ENCODE measurements at places on chromosomes 6 and 20.

GRCh38 chr6:83609248-83609647 lies 96.9 kb downstream of the PRSS35 start:
- no peak for DNase-seq

DNA sequence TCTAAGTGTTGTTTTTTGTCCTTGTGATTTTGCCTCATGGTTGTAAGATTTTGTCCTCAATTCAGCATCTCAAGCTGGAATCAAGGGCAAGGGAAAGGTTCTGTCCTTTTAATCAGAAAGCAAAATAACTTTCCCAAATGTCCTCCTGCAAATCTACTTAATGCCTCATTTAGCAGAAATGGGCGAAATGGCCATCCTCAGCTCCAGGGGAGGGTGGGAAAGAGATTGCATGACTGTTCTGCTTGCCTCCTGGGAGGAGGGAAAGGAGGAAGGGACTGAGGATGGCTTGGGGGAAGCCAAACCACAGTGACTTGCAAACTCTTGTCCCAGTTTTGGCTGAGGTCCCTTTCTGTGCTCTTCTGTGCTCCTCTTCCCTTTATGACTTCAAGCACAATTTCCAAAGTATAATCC lies 43.4 kb downstream of the TNFAIP3 start:
- no peak for DNase-seq

GRCh38 chr20:38473367-38473795 lies 738 bp downstream of the RALGAPB start:
- no peak for DNase-seq

DNA sequence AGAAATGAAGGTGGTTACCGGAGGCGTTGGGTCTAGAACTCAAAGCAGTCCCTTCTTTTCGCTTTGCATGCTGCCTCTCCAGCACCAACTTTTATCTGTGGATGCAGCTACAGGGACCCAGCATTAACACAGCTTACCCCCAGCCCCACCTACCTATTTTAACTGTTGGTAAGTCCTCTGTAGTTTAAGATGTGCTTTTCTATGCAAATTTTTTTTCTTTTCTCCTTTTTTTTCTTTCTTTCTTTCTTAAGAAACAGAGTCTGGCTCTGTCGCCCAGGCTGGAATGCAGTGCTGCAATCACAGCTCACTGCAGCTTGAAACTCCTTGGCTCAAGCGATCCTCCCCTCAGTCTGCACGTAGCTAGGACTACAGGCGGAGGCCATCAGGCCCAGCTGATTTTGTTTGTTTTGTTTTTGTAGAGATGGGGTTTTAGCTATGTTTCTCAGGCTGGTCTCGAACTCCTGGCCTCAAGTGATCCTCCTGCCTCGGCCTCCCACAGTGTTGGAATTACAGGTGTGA lies 6.5 kb upstream of the USP45 start:
- DNase-seq = no peak

GRCh38 chr6:77686931-77687330 lies 34.1 kb downstream of the MEI4 start:
- no peak for DNase-seq

DNA sequence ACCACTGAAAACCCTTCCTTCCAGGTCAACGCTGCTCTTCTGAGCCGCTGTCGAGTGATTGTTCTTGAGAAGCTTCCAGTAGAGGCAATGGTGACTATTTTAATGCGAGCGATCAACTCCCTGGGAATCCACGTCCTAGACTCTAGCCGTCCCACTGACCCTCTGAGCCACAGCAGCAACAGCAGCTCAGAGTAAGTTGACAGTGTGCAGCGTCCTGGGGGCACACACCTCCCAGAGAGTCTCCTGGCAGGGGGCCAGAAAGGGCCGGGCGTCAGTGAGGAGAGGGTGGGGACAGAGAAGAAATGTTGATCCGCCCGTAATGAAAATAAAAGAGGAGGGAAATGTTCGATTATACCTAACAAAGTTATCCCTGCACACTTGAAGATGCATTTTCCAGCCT lies 5.0 kb downstream of the WRNIP1 start:
- DNase-seq = no peak

- no peak for DNase-seq
Observed at GRCh38 chr20:60806354-60806753, 445.7 kb upstream of the CDH4 start.

Measured in cortex of kidney (tissue), 1 donor.